T-helper 1 cell (primary cell): ENCODE measurements at places on chromosomes 1 and 21.

GRCh38 chr1:159208175-159208825 lies 3.6 kb downstream of the ACKR1 start:
- DNase-seq, result no peak

- no peak for DNase-seq
Observed at GRCh38 chr21:42102991-42103390, 31.9 kb downstream of the UMODL1 start.

DNA sequence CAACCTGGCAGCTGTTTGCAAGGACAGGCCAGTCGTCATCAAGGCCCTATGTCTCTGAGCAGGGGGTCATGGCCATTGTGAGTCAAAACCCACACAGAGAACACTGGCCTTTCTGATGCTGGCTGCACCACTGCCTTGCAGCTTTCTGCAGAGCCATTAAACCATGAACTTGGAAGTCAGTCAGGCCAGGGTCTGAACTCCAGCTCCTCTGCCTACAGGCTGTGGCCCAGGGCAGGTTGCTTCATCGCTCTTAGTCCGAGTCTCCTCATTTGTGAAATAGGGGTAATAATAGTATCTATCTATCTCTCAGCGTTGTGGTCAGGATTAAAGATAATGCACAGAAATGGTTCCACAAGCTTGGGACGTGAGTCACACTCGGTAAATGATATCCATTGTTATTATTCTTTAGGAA lies 35.8 kb upstream of the HIVEP3 start:
- DNase-seq, result no peak

DNA sequence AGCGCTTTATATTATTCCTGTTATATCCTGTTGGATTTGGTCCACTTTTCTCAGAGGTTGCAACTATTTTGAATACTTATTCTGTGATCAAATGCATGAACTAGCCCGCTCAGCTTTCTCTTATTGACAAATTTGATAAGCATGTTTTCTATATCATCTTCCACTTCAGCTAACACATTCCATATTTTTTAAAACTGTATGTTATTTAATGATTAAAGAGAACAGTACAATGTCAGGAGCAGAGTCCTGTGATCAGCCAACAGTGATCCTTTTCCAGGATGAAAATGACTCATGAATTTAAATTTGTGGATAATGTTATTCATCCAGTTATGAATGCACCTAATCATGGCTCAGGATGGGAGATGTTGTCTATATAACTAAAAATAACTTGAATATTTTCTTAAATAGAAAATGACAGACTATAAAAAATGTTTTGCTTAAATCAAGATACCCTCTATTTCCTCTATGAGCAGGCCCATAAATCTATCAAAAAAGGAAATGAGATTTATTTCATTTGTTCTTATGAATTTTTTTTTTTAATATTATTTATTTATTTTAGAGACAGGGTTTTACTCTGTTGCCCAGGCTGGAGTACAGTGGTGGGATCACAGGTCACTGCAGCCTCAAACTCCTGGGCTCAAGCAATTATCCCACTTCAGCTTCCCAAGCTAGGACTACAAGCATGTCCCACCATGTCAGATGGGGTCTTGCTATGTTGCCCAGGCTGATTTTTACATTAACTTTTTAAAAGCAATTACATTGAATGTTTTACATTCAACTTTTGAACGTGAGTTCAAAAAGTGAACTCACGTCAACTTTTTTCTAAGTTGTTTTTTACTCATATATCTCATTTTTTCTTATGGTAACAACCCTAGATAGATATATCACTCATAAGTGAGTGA lies 12.5 kb downstream of the BPNT1 start:
- DNase-seq, result no peak

DNA sequence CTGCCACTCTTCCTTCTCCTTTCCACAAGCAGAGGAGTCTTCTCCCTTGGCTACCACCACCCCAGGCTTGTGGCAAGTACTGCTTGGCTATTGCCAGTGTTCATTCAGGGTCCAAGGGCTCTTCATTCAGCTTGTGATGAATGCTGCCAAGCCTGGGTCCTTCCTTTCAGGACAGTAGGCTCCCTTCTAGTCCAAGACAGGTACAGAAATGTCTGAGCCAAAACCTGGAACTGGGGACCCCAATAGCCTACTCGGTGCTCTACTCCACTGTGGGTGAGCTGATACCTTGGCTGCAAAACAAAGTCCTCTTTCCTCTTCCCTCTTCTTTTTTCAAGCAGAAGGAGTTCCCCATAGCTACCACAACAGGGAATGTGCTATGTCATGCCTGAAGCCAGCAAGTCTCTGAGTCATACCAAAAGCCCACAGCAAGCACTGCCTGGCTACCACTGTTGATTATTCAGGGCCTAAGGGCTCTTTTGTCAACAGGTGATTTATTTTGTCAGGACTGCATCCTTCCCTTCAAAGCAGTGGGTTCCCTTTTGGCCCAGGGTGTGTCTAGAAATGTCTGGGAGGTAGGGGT lies 268.9 kb downstream of the HHAT start:
- DNase-seq, result no peak

DNA sequence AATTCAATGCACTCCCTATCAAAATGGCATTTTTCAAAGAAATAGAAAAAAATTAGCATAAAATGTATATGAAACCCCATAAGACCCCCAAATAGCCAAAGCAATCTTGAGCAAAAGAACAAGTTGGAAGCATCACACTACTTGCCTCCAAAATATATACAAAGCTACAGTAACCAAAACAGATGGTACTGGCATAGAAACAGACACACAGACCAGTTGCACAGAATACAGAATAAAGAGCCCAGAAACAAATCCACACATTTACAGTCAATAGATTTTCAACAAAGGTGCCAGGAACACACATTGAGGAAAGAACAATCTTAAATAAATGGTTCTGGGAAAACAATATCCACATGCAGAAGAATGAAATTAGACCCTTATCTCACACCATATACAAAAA lies 350.8 kb downstream of the DSCAM start:
- DNase-seq, result no peak

GRCh38 chr1:207797229-207797973 lies 45.5 kb downstream of the CD46 start:
- DNase-seq, result peak; percentile 64

GRCh38 chr1:117128323-117129079 lies 7.0 kb upstream of the TRIM45 start:
- no peak for DNase-seq

DNA sequence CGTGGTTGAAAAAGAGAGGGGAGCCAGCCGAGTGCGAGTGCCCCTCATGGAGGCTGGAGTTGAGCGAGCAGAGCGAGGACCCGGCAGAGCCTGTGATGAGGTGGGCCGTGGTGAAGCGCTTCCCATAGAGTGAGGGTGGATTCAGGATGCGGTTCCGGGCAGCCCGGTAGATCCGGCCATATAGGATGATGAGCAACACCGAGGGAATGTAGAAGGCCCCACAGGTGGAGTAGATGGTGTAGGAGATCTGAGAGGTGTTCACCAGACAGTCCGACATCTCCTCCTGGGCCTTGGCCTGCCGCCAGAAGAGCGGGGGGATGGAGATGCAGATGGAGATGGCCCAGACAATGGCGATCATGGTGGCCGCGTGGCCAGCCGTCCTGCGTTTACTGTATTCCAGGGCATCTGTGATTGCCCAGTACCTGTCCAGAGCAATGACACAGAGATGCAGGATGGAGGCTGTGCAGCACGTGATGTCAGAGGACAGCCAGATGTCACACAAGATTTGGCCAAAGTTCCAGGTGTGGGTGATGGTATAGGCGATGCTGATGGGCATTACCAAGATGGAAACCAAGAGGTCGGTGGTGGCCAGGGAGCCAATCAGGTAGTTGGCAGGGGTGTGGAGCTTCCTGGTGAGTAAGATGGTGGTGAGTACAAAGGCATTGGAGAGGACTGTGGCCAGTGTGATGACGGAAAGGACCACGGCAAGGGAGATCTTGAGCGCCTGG lies 23.7 kb downstream of the HTR1D start:
- no peak for DNase-seq

- no peak for DNase-seq
Observed at GRCh38 chr1:67838180-67838910, 5.1 kb upstream of the GNG12 start.

DNA sequence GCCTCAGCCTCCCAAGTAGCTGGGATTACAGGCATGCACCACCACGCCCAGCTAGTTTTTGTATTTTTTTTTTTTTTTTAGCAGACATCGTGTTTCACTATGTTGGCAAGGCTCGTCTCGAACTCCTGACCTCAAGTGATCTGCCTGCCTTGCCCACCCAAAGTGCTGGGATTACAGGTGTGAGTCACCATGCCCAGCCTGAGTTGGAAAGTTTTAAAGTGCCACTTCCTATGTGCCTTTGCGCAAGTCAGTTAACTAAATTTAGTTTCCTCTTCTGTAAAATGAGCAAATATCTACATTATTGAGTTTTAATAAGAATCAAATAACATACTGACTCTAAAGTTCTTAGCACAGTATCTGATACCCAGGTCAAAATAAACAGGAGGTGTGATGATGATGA lies 12.4 kb downstream of the SLC19A2 start:
- no peak for DNase-seq

GRCh38 chr1:153443486-153443885 lies 17.0 kb downstream of the S100A7 start:
- no peak for DNase-seq
